ENCODE measurements at places on chromosomes 2 and 18. TPM values are rescaled to one million over a fixed set of nuclear protein-coding genes. Genes with fewer than 3 reads are reported as not detected.

DNA sequence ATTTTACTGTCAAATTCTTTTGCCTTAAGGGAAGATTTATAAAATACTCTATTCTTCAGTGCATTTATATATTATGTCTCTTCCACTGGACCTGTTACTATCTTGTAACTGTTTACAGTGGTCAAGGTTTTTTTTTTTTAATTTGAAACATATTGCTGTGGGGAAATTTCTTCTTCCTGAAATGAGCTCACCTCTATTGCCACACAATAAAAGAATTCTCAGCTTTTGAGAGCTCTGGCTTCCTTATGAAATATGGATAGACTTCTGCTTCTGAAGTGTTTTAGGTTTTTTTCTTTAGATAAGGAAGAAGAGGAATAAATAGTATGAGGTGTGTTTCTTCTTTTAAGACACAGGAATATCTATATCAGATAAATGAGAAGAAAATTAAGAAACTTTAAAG, 7.7 kb downstream of the VRK2 start:
- no peak overlapping the region for H3K4me3 ChIP-seq
- no peak overlapping the region for H3K27ac ChIP-seq
- peaks cover 6% of the 10 kb centered on the region for H3K4me1 ChIP-seq
- DNase-seq = no peak
- H3K36me3 ChIP-seq = peaks cover 5% of the 10 kb centered on the region

DNA sequence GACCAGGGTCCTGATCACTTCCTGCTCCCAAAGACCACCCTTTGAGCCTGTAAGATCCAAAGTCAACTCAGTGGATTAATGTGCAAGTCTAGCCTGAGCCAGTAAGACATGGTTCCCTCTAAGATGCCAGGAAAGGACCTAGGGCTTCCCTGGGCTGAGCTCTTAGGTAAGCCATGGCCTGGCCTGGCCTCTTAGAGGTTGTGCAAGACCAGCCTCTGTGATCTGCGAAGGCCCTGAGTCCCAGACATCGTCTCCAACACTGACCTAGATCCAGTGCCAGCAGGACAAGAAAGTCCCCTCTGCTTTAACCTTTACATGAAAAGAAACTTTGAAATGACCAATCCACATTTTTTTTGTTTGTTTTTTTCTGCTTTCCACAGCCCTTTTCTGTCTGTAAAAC, 73.6 kb upstream of the CYP1B1 start:
- H3K4me1 ChIP-seq = peaks cover 11% of the 10 kb centered on the region
- H3K27ac ChIP-seq = no peak overlapping the region
- no peaks in the 10 kb centered on the region for H3K36me3 ChIP-seq
- H3K4me3 ChIP-seq = no peak overlapping the region

Gene LIMS4
- total RNA-seq = not detected

GRCh38 chr2:85828725-85829124, 60.1 kb downstream of the ST3GAL5 start:
- H3K4me1 ChIP-seq = no peaks in the 10 kb centered on the region
- H3K27ac ChIP-seq = no peak overlapping the region
- H3K27me3 ChIP-seq = no peaks in the 10 kb centered on the region

Gene SOX11
- total RNA-seq = 0.40 TPM

Gene CCDC148
- total RNA-seq = not detected

GRCh38 chr18:79571211-79572092, 108.2 kb upstream of the CTDP1 start:
- no peaks in the 10 kb centered on the region for H3K36me3 ChIP-seq
- peak; percentile 3 for DNase-seq
- no peak overlapping the region for H3K27ac ChIP-seq
- H3K4me3 ChIP-seq = no peak overlapping the region
- peaks cover 2% of the 10 kb centered on the region for H3K4me1 ChIP-seq

Gene ITGA4
- total RNA-seq = 5.9 TPM

DNA sequence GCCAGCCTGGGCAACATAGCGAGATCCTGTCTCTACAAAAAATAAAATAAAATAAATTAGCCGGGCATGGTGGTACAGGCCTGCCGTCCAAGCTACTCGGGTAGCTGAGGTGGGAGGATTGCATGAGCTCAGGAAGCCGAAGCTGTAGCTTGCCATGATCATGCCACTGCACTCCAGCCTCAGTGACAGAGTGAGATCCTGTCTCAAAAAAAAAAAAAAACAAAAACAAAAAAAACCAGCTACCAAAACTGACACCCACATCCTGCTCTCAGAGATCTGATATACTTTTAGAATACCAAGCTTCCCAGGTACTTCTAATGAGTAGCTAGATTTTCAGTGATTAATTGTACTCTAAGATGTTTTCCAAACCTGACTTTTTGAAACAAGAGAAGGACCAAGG, 74.0 kb downstream of the TTC27 start:
- H3K4me1 ChIP-seq = no peaks in the 10 kb centered on the region
- DNase-seq = no peak

DNA sequence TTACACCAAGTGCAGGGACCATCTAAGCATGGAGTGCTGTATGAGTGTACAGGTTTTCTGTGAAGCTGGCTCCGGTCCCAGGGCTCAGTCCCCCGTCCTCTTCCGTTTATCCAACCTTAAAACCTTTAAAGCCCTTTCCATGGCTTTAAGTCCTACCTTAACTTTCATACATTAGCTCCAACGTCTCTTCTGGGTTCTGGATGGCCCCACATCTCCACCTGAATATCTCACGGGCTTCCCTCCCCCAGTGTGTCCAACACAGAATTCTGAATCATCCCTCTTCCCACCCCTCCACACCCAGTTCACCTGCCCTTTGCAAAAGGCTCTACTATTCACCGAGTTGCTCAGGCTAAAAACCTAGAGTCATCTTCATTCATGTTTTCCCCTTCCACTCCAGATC, 12.8 kb downstream of the ARHGAP25 start:
- H3K36me3 ChIP-seq = no peaks in the 10 kb centered on the region
- H3K27me3 ChIP-seq = no peaks in the 10 kb centered on the region
- no peak overlapping the region for H3K4me3 ChIP-seq
- no peak for DNase-seq
- no peaks in the 10 kb centered on the region for H3K4me1 ChIP-seq
- H3K27ac ChIP-seq = peak overlapping the region; percentile 58

- H3K4me1 ChIP-seq = peaks cover 55% of the 10 kb centered on the region
- no peaks in the 10 kb centered on the region for H3K36me3 ChIP-seq
- no peaks in the 10 kb centered on the region for H3K27me3 ChIP-seq
- H3K27ac ChIP-seq = no peak overlapping the region
- DNase-seq = no peak
Observed at GRCh38 chr2:144944546-144945220, 424.8 kb upstream of the ZEB2 start.

DNA sequence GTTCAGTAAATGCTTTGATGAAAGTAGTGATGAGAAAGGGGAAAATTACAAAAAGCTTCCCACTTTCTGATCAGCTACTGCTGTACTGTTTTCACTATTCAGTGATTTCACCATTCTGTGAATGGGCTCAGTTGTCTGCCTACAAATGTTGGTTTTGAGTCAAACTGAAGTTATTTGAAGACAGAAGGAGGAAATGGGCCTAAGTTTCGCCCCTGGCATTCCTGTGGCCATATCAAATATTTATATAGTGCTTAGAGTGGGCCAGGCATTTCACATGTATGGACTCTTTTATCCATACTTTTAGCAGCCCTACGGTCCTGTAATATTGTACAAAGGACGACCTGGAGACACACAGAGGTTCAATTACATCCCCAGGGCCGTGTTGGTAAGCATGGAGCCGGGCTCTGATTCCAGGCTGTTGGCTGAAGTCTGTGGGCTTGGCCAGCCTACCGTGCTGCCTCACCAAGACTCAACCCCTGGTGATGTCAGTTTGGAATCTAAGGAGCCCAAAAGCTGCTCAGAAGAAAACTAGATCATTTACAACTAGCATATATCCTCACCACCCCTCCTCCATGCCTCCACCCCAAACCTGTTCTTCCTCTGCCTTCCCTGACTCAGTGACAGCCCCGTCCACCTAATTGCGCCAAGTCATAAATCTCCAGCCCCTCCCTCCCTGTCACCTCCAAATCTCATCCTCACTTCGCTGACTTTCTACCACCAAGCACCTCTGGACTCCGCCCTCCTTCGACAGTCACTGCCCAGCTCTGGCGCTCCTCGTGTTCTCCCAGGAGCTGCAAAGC, 10.1 kb upstream of the GRHL1 start:
- no peak overlapping the region for H3K27ac ChIP-seq
- H3K27me3 ChIP-seq = peaks cover 25% of the 10 kb centered on the region
- peaks cover 3% of the 10 kb centered on the region for H3K36me3 ChIP-seq
- H3K4me1 ChIP-seq = peaks cover 12% of the 10 kb centered on the region
- no peak overlapping the region for H3K4me3 ChIP-seq

GRCh38 chr2:113869253-113869652, 20.6 kb upstream of the ACTR3 start:
- H3K4me3 ChIP-seq = no peak overlapping the region
- H3K27me3 ChIP-seq = no peaks in the 10 kb centered on the region
- no peaks in the 10 kb centered on the region for H3K36me3 ChIP-seq
- DNase-seq = no peak
- peaks cover 7% of the 10 kb centered on the region for H3K4me1 ChIP-seq
- no peak overlapping the region for H3K27ac ChIP-seq

DNA sequence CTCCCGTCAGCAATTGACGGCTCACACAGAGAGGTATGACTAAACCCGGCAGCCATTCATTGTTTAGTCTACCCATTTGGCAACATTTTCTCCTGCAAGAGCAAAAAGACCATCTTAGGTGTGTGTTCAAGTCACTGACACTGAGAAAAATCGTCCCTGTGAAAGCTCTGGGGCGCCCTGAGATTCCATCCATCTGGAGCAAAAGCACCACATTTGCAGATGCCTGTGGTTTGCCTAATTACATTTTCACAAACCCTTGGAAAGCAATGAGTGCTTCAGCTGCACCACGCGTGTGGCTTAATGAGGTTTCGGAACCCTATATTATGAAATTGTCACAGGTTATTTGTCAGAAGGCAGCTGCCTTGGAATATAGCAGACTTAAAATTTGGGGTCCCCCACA, 110.7 kb upstream of the PTPRM start:
- H3K27me3 ChIP-seq = no peaks in the 10 kb centered on the region
- H3K4me3 ChIP-seq = no peak overlapping the region
- peaks cover 10% of the 10 kb centered on the region for H3K4me1 ChIP-seq

Gene FSIP2
- 56.4 TPM for total RNA-seq

- H3K4me1 ChIP-seq = peaks cover 21% of the 10 kb centered on the region
- no peak overlapping the region for H3K27ac ChIP-seq
- DNase-seq = no peak
- peaks cover 40% of the 10 kb centered on the region for H3K27me3 ChIP-seq
- H3K36me3 ChIP-seq = no peaks in the 10 kb centered on the region
Observed at GRCh38 chr18:23690505-23691068, 1.3 kb downstream of the LAMA3 start.

Data from transverse colon (tissue), 4 donors.